Activated CD8-positive, alpha-beta memory T cell treated with anti-CD3 and anti-CD28 coated beads for 48 hours (primary cell): ENCODE measurements at places on chromosomes 5 and 9.
A peak's percentile ranks its signal among the peaks of the same experiment; 100 is the strongest.

DNA sequence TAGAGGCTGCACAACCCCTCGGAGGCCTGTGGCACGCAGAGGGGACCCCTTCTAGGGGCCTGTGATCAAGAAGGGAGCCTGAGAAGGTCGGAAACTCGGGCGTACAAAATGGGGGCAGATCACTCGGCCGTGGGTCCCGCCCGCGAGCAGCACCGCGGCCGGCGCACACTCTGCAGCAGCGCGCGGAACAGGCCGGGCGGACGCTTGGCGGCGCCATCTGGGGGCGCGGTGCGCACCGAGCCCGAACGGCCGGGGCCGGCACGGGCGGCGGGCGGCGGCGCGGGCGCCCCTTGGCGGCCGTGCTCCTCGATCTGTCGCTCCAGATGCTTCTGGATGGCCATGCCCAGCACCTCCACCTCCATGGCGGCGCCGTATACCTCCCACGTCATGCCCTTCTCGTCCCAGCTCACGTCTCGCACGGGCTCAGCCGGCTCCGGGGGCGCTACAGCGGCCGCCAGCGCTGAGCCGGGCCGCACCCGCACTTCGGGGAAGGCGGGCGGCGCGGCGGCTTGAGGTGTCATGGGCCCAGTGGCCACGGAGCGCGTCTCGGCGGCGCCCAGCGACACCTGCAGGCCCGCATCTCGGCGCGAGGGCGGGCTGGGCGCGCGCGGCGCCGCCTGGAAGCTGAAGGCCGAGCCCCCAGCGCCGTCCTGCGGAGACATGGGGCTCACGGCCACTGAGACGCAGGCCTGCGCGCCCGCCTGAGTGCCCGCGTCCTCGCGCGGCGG lies 13.1 kb downstream of the GPRIN1 start:
- DNase-seq: peak; percentile 40

- no peak for DNase-seq
Observed at GRCh38 chr5:61641748-61642565, 309.9 kb downstream of the ZSWIM6 start.

DNA sequence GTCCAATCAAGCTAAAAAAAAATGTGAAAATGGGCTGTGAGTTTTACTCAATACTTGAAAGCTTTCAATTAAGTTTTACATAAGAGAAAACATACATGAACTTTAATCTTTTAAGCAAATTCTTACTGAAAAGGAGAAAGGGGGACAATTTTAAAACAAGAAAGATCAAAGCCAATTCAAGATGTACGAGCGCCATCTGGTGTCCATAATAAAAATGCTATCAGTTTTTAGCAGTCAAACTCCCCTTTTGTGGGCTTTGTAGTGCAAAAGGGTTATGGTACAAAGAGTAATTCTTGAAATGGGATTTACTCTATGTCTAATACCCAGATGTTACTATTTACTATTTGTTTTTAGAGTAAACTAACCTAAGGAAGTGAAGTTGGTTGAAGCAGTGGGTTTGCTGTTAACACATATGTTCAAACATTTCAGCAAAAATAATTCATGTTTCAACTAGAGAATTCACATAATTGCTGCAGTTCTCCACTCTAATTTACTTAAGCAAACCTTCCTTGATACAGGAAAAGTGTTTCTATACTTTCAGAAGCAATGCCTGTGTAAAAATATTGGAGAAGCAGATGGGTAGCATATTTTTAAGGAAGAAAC lies 228.2 kb upstream of the TYRP1 start:
- no peak for DNase-seq

DNA sequence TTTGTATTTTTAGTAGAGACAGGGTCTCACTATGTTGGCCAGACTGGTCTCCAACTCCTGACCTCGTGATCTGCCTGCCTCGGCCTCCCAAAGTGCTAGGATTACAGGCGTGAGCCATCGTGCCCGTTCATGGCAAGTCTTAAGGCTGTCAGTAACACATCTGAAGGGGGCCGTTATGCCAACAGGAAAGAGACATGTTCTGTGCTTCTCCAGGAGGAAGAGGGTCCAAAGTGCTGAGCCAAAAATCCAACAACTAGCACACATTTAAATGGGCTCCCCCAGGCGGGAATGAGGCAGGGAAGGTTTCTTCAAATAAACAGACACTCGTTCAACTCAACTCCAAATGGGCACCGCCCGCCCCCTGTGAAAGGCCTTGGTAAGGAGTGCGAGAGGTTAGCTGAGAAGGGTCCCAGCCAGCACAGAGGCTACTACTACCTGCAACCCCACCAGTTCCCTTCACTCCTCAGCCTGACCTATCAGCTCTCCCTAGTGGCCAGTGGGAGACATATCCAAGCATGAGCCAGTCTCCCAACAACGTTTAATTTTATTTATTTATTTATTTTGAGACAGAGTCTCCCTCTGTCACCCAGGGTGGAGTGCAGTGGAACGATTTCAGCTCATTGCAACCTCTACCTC lies 84.1 kb upstream of the DMRT1 start:
- no peak for DNase-seq

- DNase-seq: no peak
Observed at GRCh38 chr5:36447776-36448175, 146.1 kb upstream of the RANBP3L start.

GRCh38 chr9:89473762-89474469 lies 24.0 kb downstream of the SEMA4D start:
- no peak for DNase-seq

DNA sequence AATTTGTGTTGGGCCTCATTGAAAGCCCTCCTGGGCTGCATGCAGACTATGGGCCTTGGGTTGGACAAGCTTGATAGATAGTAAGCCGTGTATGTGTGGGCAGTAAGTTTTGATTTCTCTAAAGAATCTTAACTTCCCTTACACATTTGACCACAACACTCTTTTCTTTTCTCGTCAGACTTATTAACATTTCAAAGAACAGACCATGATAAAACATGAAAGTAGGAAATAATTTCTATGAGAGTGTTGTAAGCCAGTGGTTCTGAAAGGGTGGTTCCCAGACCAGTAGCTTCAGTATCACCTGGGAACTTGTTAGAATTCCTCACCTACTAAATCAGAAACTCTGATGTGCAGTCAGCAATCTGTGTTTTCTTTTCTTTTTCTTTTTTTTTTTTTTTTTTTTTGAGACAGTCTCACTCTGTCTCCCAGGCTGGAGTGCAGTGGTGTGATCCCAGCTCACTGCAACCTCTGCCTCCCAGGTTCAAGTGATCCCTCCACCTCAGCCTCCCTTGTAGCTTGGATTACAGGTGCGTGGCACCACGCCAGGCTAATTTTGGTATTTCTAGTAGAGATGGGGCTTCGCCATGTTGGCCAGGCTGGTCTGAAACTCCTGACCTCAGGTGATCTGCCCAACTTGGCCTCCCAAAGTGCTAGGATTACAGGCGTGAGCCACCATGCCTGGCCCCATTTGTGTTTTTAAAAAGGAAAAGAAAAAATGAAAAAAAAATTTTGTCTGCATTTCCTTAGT lies 20.0 kb upstream of the GCNT1 start:
- no peak for DNase-seq

- DNase-seq: peak; percentile 48
Observed at GRCh38 chr5:5494489-5495402, 72.3 kb downstream of the ICE1 start.

- DNase-seq: no peak
Observed at GRCh38 chr5:150036513-150036912, 36.0 kb downstream of the HMGXB3 start.

- no peak for DNase-seq
Observed at GRCh38 chr5:57436586-57436985, 46.0 kb downstream of the ACTBL2 start.

DNA sequence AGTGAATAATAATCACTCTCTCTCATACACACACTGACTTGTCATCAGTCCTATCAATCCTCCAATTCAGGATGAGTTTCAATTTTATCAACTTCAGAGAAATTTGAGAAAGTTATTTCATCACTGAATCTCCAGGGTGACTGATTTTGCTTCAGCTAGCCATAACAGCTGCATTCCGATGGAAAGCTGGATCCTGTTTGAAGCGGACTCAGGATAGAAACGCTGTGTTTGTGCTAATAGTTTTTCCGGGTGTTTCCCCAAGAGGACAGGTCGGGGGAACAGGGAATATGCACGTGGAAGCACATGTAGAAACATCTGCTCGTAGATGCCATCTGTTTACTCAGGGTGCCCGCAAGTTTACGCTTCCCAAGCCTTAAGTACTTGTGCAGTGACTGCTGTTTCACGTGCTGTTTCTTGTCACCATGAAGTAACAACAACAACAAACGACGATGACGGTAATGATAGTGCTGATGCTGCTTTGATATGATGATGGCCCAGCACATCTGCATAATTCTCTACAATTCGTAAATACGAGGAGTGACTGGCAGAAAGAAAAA lies 263.7 kb upstream of the DAPK1 start:
- no peak for DNase-seq

DNA sequence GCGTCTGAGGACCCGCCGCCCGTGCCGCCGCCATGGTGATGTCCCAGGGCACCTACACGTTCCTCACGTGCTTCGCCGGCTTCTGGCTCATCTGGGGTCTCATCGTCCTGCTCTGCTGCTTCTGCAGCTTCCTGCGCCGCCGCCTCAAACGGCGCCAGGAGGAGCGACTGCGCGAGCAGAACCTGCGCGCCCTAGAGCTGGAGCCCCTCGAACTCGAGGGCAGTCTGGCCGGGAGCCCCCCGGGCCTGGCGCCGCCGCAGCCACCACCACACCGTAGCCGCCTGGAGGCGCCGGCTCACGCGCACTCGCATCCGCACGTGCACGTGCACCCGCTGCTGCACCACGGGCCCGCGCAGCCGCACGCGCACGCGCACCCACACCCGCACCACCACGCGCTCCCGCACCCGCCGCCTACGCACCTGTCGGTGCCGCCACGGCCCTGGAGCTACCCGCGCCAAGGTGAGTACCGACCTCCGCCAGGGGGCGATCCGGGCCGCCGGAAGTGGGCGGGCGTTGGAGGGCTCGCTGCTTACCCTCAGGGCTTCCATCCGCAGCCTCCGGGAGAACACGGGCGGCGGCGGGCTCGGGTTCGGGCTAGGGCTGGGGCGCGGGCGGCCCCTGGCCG lies 8.5 kb downstream of the PRR7 start:
- DNase-seq: peak; percentile 94

DNA sequence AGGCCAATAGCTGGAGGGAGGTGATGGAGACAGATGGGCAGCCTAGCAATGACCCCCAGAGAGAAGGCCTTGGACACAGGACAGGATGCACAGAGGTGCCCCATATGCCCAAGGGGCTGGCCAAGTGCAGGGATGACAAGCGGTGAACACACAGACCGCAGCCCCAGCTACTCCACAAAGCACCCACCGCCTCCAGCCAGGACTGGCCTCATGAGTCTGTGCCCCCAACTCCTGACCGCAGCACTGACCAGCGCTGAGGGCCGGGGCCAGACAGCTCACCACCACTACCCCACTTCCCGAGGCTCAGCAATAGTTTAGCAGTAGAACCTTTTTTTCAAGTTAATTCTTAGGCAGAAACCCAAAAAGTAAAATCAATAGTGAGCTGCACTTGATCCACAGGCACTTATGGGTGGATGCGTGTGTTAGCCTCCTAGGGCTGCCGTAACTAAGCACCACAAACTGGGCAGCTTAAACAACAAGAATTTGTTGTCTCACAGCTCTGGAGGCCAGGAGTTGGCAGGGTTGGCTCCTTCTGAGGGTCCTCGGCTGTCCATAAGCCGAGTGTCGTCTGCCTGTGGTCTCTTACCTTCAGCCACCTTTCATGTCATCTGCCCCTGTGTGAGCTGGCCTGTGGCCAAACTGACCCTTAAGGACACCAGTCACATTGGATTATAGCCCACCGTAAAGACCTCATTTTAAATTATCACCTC lies 14.1 kb downstream of the ROR2 start:
- no peak for DNase-seq

DNA sequence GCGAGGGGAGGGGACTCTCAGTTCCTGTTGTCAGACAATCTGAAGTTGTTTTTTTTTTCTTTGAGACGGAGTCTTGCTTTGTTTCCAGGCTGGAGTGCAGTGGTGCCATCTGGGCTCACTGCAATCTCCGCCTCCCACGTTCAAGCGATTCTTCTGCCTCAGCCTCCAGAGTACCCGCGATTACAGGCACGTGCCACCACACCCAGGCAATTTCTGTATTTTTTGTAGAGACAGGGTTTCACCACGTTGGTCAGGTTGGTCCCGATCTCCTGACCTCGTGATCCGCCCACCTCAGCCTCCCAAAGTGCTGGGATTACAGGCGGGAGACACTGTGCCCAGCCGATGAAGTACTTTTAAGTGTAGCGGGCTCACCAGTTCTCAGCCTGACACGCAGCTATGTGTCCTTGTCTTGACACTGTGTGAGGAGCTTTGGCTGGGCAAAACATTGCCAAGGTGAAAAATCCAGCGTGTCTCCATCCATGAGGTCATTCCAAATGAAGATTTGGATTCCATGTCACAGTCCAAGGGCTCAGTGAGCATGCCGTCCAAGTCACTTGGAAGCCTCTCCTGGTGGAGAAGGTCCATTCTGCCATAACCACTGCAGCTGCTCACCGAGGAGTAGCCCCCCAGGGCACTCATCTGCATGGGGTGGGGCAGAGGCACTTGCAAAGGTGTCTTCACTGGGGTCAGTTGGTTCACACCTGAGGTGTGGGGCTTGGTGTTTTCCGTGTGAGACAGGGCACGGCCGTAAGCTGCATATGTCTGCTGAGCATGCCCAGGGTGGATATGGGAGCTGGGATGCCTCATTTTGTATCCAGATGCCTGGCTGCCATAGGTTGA lies 32.0 kb downstream of the OR2V1 start:
- no peak for DNase-seq

DNA sequence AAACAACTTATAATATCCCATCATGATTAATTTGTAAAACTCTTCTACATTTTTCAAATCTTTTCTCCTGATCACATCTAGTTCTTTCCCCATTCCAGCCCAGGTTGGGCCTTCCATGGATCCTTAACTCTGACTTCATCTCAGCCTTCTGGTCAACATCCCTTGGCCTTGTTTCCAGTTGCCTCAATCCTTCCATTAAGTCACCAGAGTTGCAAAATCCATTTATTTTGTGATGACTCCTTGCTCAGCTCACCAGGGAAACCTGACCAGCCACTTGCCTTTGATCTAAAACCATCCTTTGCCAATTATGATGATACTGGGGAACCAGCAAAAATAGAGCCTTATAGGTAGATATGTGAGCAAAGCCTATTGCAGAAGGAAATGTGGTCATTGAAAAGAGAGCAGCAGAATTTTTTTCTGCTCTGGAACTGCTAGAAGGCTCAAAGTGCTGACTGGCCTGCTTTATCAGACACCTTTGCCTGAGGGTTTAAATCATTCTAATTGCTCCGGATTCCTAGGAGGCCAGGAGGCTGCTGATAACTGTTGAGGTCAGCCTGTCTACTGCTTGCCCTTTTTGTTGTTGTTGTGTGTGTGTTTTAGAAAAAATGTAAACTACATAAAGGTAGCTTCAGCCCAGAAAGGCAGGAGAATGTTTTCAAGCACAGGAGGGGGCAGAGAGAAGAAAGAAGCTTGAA lies 512.2 kb upstream of the GRIA1 start:
- DNase-seq: no peak

GRCh38 chr5:139481122-139481533 lies 1.4 kb downstream of the STING1 start:
- DNase-seq: no peak

DNA sequence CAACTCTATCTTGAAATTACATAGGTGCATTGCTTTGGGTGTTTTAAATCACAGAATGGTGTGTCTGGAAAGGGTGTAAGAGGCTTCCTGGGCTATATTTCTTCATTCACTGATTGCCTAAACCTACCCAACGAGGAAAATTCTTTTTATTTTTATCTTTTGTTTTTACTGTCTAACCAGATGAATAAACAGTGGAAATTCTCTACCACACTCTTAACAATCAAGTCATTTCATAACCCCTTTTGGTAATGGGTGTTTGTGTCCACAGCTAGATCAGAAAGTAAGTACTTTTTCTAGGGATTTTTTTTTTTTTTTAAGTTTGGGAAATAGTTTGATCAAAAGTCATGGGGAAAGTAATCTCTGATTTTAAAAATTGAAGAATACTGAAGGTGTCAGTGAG lies 27.6 kb upstream of the C5orf47 start:
- no peak for DNase-seq
